ENCODE measurements at places on chromosomes 11 and 22. TPM values are rescaled to one million over a fixed set of nuclear protein-coding genes. Genes with fewer than 3 reads are reported as not detected.

Gene NLRP14
- total RNA-seq: not detected

Gene FOLH1
- 0.29 TPM for total RNA-seq

Gene DMC1
- not detected for total RNA-seq

DNA sequence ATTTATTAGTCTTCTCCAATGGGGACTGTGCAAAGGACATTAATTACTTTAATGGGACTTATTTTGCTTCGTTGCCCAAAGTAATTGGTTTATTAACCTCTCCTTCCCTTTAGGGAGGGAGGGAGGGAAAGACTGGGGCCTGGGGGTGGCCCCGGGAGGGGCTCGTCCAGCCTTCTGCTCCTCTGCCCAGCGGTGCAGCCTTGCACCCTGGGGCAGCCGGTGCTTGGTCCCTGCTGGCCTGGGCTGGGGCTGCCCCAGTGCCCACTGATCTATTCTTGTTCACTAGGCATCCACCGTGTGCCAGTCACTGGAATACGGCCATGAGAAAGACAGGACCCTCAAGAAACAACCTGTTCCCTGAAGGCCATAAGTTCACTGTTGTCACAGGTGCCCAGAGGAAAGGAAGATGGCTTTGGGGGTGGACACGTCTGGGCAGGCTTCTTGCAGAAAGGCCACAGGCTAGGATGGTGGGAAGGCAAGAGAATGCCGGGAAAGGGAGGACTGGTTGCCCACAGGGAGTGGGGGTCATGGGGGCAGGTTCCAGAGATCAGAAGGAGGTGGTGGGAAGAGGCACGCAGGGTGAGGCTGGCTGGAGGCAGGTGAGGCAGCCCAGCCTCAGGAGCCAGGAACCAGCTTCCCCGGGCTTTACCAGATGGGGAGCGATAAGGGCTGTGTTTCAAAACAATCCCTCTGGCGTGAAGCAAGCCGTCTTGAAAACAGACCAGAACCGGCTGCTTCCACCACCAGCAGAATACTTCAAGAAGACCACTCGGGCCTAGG, 47.6 kb upstream of the KCNQ1OT1 start:
- DNase-seq: peak; percentile 49

DNA sequence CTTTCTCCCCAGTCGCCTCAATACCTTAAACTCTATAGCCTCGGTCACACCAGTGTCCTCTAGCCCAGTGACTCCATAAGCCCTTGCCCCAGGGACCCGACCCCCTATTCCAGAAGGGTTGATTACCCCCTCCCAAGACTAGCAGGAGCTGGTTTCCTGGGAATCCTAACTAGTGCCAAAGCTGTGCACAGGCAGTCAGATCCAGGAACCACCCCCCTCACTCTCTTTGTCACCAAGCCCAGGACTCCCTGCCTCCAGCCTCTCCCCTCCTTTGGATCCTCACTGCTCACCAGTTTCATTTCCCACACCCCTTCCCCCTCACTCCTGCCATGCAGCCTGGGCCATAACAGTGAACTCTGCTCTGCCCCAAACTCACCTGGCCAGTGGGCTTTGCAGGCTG, 9.8 kb downstream of the LTBP3 start:
- no peak for DNase-seq

DNA sequence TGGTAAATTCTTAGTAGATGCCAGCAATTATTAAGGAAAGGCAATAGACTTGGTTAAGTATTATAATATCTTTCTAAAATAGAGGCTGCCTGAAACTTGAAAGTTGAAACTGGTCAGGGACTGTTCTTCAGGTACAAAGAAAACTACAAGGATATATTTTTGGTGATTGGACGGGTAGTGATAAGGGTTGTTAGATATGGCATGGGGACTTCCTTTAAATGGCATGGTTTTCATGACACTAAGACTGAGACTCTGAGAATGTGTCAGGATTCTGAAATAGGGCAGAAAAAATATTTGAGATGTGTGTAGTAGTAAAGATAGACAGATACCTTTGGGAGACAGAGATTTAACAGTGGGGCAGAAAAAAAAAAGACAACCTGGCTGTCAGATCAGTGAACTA, 108.4 kb upstream of the SLC5A12 start:
- DNase-seq: no peak

DNA sequence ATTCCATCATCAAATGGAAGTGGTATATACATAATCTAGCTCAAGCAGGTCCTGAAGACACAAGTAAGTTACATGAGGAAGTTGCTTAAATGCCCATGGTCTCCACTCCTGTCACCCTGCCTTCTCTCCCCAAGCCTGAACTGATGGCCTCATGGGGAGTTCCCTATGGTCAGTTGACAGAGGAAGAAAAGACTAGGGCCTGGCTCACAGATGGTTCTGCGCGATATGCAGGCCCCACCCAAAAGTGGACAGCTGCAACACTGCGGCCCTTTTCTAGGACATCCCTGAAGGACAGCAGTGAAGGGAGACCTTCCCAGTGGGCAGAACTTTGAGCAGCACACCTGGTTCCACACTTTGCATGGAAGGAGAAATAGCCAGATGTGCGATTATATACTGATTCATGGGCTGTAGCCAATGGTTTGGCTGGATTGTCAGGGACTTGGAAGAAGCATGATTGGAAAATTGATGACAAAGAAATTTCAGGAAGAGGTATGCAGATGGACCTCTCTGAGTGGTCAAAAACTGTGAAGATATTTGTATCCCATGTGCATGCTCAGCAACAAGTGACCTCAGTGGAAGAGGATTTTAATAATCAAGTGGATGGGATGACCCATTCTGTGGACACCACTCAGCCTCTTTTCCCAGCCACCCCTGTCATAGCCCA, 17.3 kb upstream of the CD82 start:
- DNase-seq: no peak

GRCh38 chr11:26480041-26480440, 92.0 kb downstream of the MUC15 start:
- DNase-seq: no peak

- no peak for DNase-seq
Measured at GRCh38 chr11:107493117-107493516, 35.5 kb upstream of the CWF19L2 start.

DNA sequence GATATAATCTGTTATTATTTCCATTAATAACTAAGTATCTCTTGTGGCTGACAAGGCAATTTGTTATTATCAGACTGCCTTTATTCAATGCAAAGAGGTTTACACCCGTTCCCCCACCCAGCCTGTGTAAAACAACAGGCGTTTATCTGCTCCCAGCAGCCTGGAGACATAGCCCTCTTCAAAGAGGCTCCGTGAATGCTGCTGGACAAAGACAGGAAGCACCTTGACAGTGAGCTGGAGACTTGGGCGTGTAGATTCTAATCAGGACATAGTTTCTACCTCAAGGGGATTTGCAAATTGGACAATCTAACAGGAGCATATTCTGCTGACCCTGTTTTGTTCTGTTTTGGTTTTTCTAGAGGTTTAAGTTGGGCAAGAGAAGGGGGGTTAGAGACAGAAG, 733.0 kb upstream of the KIRREL3 start:
- no peak for DNase-seq

GRCh38 chr11:42870480-42870879, 441.3 kb upstream of the API5 start:
- no peak for DNase-seq

- DNase-seq: peak; percentile 89
Measured at GRCh38 chr11:78030429-78031325, 7.6 kb upstream of the KCTD14 start.

DNA sequence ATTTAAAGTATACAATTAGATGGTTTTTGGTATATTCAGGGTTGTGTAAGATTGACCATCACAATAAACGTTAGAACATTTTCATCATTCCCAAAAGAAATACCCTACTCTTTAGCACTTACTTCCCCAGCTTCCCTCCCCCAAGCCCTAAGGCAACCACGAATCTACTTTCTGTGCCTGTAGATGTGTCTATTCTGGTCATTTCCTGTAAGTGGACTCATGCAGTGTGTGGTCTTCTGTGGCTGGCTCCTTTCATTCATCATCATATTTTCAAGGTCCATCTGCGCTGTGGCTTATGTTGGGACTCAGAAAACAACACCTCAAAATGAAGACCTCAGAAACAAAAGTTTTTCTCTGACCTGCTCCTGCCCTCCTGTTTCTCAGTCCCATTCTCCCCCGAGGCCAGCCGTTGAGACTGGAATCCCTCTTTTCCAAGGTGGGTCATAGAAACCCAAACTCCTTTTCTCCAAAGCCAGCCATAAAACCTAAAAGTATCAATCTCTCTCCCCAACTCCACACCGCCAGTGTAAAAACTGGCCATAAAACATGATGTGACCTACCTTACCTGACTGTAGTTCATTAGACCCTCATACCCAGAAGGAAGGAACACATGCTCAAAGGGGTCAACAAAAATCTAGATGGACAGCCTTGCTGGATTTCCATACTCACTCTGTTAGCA, 12.9 kb upstream of the TMPRSS13 start:
- no peak for DNase-seq

GRCh38 chr11:86983021-86983488, 27.9 kb upstream of the FZD4 start:
- peak; percentile 17 for DNase-seq

GRCh38 chr22:23408321-23408720, 171.8 kb downstream of the IGLL1 start:
- no peak for DNase-seq
